ENCODE measurements at places on chromosomes 2 and 18.

- DNase-seq = no peak
These were observed 414.3 kb downstream of the ZNF804A start for GRCh38 chr2:185012643-185013042.

DNA sequence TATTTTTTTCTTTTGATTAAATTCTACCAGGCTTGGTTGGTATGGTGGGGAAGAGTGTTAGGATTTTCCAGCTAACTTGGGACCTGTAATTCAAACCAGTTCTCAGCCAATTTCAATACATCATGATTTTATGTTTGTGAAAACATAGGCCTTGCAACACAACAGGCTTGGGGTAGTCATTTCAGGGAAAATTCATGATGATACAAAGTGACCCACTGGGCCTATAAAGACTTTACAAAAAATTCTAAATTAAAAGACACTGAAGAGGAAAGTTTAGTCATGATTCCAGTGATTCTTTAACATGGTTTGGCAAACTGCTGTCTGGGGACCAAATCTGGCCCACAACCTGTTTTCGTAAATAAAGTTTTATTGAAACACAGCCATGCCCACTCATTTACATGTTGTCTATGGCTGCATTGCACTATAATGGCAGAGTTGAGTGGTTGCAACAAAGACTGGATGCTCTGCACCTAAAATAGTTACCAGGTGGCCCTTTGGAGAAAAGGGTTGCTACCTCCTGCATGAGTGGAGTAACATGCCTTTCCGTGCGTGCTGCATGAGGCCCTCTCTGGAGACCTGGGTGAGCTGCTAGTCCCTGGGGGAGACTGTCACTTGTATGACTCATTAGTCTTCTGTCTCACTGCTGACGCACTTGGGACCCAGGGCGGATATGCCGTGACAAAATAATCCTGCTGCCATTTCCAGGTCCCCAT, 73.6 kb downstream of the NPAS2 start:
- no peak for DNase-seq

DNA sequence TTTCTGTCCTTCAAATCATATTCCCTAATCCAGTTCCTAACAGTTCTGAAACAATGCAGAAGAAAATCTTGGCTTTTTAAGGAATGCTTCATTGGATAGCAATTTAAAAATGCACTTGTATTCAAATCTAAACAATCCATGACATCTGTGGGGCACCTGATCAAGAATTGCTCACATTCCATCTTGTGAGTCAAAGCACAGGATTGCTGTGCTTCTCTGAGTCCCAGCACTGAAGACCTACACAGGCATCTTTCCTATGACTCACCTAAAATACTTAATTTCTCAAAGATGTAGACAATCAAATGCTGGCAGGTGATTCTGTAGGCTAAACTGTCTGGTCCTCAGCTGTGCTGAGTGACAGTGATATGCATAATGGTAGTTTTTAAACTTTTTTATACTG, 10.1 kb upstream of the ATP8B1 start:
- DNase-seq = peak; percentile 93

DNA sequence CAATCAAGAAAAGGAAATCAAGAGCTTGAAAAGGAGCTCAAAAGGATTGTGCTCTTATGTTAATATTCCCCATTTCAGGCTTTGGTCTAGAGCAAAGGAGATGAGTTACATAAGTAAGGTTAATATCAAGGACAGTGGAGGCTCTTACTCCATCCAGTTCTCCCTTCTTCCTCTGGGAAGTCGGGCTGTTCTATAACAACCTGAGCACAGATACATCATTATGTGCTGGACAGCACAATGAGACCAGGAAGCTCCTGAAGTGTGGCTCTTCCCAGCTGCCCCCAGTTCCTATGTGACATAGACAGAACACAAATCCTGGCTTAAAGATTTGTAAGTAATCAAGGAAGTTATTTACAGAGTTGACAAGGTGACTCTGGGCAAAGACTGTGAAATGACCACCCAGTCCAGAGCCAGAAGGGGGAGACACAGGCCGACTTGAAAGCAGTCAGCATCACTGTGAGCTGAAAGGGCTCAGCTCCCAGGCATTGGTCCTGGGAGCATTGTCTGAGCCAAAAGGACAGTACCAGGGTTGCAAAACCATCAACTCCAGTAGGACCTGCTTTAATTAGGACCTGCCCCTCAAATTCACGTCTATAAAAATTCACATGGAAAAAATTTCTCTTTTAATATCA, 917.6 kb upstream of the ACVR2A start:
- peak; percentile 76 for DNase-seq

DNA sequence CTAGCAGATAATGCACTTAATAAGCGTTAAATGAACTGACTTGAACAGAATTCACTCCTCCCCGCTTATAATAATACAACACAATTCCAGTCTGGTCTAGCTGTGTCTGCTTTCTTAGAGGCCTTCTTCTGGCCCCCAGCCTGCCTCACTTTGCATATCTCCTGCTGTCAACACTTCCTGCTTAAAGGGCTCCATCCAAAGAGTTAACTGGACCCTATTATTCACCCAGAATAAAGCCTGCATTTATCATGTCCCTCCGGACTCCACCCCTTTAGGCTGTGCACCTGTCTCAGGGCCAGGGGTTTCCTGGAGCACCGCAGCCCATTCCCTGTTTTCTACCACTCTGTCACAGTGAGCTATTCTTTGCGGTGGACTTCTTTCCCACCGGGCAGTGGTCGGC, 292.8 kb upstream of the FBXO11 start:
- no peak for DNase-seq

DNA sequence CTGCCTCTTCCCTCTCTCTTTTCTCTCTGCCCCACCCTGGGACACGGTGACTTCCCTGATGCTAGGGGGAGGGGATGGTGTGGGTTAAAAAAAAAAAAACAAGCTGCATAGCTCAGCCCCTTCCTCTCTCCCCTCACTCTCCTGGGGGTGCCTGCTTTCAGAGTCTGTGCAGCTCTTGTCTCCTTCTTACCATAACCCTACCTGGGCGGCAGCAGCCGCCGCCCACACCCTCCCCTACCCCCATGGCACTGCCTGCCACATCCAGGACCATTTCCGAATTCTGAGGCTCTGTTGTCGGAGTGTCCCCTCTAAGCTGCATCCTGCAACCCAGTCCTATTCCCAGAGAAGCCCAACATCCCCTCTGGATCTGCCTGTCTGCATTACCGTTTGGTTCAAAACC, 16.0 kb downstream of the TTC32 start:
- DNase-seq = no peak

DNA sequence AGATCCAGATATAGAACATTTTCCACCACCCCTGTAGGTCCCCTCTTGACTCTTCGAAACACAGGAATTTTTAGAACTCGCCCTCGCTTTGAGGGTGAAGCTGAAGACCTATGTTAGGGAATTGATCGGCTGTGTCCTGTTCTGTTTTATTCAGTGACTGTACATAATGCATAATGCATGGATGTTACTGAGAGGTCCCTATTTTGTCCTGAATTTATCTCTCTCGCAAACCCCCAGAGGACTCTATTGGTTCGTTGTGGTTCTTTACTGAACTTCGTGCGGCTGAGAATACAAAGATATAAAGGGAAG, 431 bp upstream of the EIF5B start:
- no peak for DNase-seq

GRCh38 chr2:203673933-203674332, 32.5 kb upstream of the CD28 start:
- peak; percentile 74 for DNase-seq

GRCh38 chr18:53458944-53459580, 765.4 kb downstream of the MBD2 start:
- DNase-seq = no peak
